Lung microvascular endothelial cell (primary cell): ENCODE measurements at places on chromosomes 1 and 21. TPM values are rescaled to one million over a fixed set of nuclear protein-coding genes. Genes with fewer than 3 reads are reported as not detected.

- DNase-seq: no peak
These were observed 156.3 kb downstream of the SMYD3 start for GRCh38 chr1:246350745-246351144.

GRCh38 chr21:16863908-16864307, 648.9 kb upstream of the CXADR start:
- DNase-seq: no peak

GRCh38 chr21:27426196-27426595, 459.3 kb upstream of the ADAMTS5 start:
- no peak for DNase-seq

DNA sequence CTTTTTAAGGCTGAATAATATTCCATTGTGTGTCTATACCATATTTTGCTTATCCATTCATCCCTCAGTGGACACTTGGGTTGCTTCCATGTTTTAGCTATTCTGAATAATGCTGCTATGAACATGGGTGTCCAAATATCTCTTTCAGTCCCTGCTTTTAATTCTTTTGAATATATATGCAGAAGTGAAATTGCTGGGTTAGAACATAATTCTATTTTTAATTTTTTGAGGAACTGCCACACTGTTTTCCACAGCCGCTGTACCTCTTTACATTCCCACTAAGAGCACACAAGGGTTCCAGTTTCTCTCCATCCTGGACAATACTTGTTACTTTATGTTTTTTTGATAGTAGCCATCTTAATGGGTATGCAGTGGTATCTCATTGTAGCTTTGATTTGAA, 65.6 kb downstream of the RIMS3 start:
- DNase-seq: no peak

PALMD gene
- 22.2 and 30.3 TPM in 2 replicates for total RNA-seq
